ENCODE measurements at places on chromosomes 12 and 14.

DNA sequence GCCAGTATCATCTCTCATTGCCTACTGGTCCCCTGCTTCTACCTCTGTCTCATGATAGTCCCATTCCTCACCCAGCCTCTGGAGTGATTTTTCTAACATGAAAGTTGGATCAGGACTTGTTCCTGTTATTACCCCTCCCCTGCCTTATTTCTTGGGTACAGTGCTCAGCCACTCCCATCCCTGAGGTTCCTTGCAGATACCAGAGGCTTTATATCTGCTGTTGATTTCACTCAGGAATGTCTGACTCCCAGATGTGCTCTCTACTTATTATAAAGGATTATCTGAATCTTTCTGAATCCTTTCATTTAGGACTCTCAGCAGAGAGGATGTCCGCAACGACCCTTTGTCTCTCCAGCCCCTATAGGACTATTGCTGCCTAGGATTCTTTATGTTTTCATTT lies 111.2 kb downstream of the LRRK2 start:
- no peak overlapping the region for H3K27ac ChIP-seq
- no peak overlapping the region for H3K4me3 ChIP-seq
- no peak for DNase-seq
- no peaks in the 10 kb centered on the region for H3K36me3 ChIP-seq
- no peaks in the 10 kb centered on the region for H3K4me1 ChIP-seq

DNA sequence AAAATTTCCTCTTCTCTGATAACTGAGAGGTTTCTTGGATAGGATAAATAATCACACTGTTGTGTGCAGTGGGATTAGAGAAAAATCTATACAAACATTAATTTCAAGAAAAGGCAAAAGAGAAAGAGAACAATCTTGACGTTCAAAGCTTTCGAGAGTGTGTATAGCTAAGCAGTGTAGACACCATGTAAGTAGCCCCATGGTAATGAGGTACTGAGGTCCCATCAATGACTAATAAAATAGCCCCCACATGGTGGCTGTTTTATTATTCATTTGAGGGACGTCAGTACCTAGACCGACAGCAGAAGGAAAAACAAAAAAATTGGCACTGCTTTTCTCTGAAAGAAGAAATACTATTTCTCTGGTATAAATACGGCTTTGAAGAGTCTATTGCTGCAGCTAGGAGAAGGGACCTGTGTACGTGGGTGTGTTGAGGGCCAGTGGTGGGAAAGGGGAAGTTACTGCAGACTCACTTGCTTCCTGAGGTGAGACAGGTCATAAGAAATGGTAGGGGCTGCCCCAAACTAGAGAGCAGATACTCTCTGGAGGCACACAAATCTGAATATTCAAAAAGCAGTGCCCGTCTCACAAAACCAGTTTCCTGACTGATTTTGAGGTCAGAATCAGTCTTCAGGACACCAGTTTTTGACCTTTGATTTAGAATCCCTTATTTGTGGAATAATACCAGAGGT lies 339.8 kb downstream of the EMP1 start:
- H3K27me3 ChIP-seq = peaks cover 24% of the 10 kb centered on the region
- no peak overlapping the region for H3K4me3 ChIP-seq
- DNase-seq = no peak
- peaks cover 7% of the 10 kb centered on the region for H3K4me1 ChIP-seq
- no peaks in the 10 kb centered on the region for H3K36me3 ChIP-seq
- H3K27ac ChIP-seq = no peak overlapping the region

- peaks cover 4% of the 10 kb centered on the region for H3K27me3 ChIP-seq
- H3K4me1 ChIP-seq = no peaks in the 10 kb centered on the region
- H3K36me3 ChIP-seq = no peaks in the 10 kb centered on the region
- no peak overlapping the region for H3K27ac ChIP-seq
- no peak for DNase-seq
These were observed 49.4 kb upstream of the RERG start for GRCh38 chr12:15270591-15270990.

DNA sequence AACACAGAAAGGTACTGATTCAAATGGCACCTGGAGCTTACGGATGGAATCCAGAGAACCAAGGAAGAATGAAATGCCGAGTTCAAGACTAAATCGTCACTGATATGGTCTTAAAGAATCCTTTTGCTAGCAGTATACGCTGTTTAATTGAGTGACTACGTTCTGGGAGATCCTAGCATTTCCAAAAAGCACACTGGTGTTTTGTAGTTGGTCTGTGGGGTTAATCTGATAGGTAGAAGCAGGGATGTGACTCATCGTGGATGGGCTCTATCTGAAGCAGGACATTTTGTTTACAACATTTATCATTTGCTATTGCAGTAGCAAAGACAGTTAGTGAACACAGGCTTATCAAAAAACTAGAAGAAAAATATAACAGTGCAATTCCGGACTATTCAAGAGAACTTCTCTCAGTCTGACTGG lies 169.2 kb upstream of the HMGA2 start:
- peaks cover 22% of the 10 kb centered on the region for H3K27me3 ChIP-seq
- no peak overlapping the region for H3K4me3 ChIP-seq
- H3K27ac ChIP-seq = no peak overlapping the region

- H3K27me3 ChIP-seq = peaks cover 23% of the 10 kb centered on the region
- no peak for DNase-seq
- no peak overlapping the region for H3K27ac ChIP-seq
- H3K4me1 ChIP-seq = peaks cover 10% of the 10 kb centered on the region
These were observed 123.1 kb upstream of the PARP11 start for GRCh38 chr12:3996322-3996721.

DNA sequence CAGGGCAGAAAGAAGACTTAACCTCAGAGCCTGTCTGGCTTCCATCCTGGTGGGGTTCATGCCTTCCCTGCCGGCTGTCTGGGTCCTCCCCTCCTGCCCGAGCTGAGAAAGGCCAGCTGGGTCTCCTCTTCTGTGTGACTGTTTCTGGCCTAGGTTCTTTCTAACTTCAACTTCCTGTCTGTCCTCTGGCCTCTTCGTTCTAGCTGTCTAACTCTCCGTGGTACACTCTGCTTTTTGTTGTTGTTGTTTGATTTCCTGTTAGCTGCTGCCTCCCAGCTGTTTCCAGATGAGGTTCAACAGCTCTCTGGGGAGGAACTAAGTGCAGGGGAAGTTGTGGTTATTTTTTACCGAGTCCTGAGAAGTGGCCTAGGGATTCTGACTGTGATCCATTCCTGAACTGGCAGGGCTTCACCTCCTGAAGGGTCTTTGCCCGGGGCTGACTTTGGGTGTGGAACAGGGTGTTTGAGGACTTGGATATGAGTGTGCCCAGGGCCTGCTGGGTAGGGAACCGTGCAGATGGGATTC lies 3.2 kb downstream of the MLXIP start:
- H3K36me3 ChIP-seq = peaks cover 37% of the 10 kb centered on the region
- H3K27ac ChIP-seq = peak overlapping the region; percentile 76
- no peaks in the 10 kb centered on the region for H3K27me3 ChIP-seq
- peaks cover 49% of the 10 kb centered on the region for H3K4me1 ChIP-seq
- H3K4me3 ChIP-seq = peak overlapping the region; percentile 86

DNA sequence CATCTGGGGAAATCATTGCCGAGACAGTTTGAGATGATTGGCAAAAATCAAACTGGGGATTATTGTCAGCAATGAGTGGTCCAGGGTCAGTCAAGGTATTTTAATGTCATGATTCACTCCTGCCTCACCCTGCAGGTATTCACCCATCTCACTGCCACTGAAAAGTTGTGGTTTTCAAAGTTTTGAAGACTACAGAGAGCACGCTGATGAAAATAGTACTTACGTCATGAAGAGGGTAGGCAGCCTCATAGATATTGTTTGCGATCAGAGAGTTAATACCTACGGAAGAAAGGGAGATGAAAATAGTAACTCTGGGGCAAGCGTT lies 138.0 kb downstream of the ANO2 start:
- no peak for DNase-seq
- H3K27me3 ChIP-seq = no peaks in the 10 kb centered on the region
- no peak overlapping the region for H3K27ac ChIP-seq
- H3K36me3 ChIP-seq = no peaks in the 10 kb centered on the region
- H3K4me1 ChIP-seq = no peaks in the 10 kb centered on the region
- no peak overlapping the region for H3K4me3 ChIP-seq

DNA sequence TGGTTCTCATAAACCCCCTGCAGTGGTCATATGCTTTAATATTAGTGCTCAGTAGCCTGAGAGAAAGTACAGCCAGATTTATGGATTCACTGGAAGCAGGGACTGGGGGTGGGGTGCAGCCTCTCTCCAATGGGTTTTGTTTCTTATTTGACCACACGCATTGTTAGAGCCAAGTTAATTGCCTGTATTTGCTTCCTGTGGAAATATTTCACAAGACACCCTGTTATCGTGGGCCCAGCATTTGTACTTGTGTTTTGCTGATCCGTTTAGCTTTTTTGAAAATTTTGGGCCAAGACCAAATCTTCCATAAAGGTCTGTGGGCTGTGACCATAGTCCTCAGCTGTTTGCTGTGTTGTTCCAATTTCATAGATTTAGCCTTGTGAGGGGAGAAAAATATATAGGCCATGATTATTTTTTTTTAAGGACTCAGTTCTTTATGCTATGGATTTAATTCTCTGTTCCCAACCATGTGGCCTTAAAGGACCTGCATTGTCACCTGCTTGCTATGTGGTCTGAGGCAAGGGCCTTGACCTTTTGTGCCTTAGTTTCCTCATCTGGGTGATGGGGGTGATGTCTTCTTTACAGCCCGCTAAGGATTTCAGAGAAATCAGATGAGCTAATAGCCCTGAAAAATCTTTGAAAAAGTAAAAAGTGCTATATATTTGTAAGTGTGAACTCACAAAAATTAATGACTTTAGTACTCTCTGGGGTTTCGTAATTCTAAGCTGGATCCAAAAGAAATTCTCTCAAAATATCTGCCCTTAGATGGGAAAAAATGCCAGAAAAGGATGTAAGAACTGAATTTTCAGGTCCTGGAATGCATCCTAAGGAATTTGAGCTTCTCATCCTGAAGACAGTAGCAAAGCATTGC lies 370.2 kb downstream of the DPF3 start:
- no peak overlapping the region for H3K4me3 ChIP-seq
- H3K4me1 ChIP-seq = peaks cover 44% of the 10 kb centered on the region
- peaks cover 24% of the 10 kb centered on the region for H3K36me3 ChIP-seq
- DNase-seq = no peak
- peaks cover 69% of the 10 kb centered on the region for H3K27me3 ChIP-seq
- H3K27ac ChIP-seq = no peak overlapping the region

DNA sequence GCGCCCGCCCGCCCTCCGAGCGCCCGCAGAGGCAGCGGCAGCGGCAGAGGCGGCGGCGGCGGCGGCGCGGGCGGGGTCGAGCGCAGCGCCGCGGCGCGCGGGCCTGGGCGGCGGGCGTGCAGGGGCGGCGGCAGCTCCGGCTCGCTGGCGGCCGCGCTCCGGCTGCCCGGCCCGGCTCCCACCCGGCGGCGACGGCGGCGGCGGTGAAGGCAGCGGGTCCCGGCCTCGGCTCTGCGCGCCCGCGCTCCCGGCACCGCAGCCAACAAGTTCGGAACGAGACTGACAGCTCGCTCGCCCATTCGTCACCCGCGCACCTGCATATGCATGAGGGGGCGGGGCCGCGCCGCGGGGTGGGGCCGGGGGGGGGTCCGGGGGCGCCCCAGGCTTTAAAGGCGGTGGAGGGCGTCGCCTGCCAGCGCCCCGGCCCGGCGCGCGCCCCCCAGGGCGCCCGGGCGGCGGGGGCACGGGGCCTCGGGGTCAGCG lies at the start of gene JAG2:
JAG2 (minus strand) TSS at position 281 of the 483 bp plus-strand sequence. CDS start 356 bp downstream, outside the sequence.
- H3K36me3 ChIP-seq = no peaks in the 10 kb centered on the region
- peak; percentile 51 for DNase-seq
- H3K4me3 ChIP-seq = peak within 1 kb of the TSS; percentile 76
- peaks cover 6% of the 10 kb centered on the region for H3K4me1 ChIP-seq
- H3K27me3 ChIP-seq = peaks cover 19% of the 10 kb centered on the region
- no peak within 1 kb of the TSS for H3K27ac ChIP-seq

- no peaks in the 10 kb centered on the region for H3K4me1 ChIP-seq
- no peaks in the 10 kb centered on the region for H3K27me3 ChIP-seq
- H3K27ac ChIP-seq = no peak overlapping the region
- DNase-seq = no peak
- H3K4me3 ChIP-seq = no peak overlapping the region
These were observed 888.1 kb upstream of the MDGA2 start for GRCh38 chr14:48563489-48563888.

GRCh38 chr14:101731187-101732080 lies 30.1 kb upstream of the PPP2R5C start:
- peak; percentile 76 for DNase-seq
- peak overlapping the region; percentile 93 for H3K27ac ChIP-seq
- H3K4me3 ChIP-seq = peak overlapping the region; percentile 70
- peaks cover 56% of the 10 kb centered on the region for H3K4me1 ChIP-seq
- no peaks in the 10 kb centered on the region for H3K36me3 ChIP-seq

DNA sequence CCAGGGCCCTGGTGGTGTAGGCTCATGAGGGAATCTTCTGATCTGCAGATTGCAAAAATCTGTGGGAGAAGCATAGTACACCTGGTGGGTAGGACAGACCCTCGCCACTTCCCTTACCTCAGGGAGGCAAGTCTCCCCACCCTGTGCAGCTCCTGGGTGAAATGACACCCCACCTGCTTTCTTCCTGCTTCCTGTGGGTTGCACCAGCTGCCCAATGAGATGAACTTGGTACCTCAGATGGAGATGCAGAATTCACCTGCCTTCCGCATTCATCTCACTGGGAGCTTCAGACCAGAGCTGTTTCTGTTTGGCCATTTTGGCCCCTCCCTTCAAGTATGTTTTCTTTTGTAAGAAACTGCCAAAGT lies 4.7 kb downstream of the CLEC2D start:
- peaks cover 99% of the 10 kb centered on the region for H3K36me3 ChIP-seq
- peaks cover 58% of the 10 kb centered on the region for H3K4me1 ChIP-seq
- H3K4me3 ChIP-seq = peak overlapping the region; percentile 93
- peak overlapping the region; percentile 97 for H3K27ac ChIP-seq
- DNase-seq = peak; percentile 53

GRCh38 chr12:851343-851742 lies 98.2 kb downstream of the RAD52 start:
- H3K4me3 ChIP-seq = no peak overlapping the region
- no peak for DNase-seq
- H3K27me3 ChIP-seq = no peaks in the 10 kb centered on the region
- H3K36me3 ChIP-seq = peaks cover 39% of the 10 kb centered on the region

DNA sequence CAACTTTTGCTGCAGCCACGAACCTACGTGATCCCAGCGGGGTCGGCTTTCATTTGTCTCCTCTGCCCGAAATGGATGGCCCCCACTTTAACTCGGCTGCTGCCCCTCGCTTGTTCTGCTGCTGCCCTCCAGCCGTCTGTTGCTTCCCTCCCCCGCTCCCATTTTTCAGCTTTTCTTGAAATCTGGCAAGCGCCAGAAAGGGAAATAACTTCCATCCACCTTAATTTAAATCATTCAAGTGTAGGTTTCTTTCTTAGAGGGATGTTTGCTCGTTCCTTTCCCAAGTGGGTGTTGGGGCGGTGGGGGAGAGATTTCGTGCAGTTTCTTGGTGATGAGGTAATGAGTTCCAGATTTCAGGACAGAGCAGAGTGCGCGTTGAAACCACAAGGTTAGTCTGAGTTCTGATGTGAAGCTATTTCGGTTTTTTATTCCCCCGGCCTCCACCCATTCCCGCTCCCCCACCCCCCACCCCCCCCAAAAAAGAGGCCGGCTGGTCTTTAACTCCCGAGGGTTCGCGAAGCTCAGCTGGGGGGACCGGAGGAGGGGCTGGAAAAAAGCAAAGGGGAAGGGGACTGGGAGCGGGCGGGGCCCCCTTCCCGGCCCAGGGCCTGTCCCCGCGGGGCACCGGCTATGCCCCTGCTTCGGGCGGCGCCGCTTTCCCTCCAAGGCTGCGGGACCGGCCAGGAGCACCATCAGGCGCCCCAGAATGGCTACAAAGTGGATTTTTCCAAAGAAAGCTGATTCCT lies 2.2 kb upstream of the ZFP36L1 start:
- peaks cover 34% of the 10 kb centered on the region for H3K4me1 ChIP-seq
- H3K4me3 ChIP-seq = peak overlapping the region; percentile 92
- no peaks in the 10 kb centered on the region for H3K27me3 ChIP-seq
- peak overlapping the region; percentile 99 for H3K27ac ChIP-seq
- no peak for DNase-seq

All from activated T-helper 2 cell treated with anti-CD3 and anti-CD28 coated beads, Interferon-gamma antibody, Interleukin-2, Interleukin-4, amounts not matched to agents 10 μg/mL and 5 μg/mL and 100 μg/mL, durations not matched to agents 14 hours and 24 hours and 36 hours (primary cell).